ENCODE measurements at places on chromosomes 3 and 15.

- DNase-seq, result no peak
These were observed 13.2 kb downstream of the PLA2G4D start for GRCh38 chr15:42080919-42081830.

- DNase-seq, result no peak
These were observed 8.3 kb downstream of the CA12 start for GRCh38 chr15:63373330-63373729.

- DNase-seq, result no peak
These were observed 85.8 kb upstream of the RBMS3 start for GRCh38 chr3:29195056-29195455.

DNA sequence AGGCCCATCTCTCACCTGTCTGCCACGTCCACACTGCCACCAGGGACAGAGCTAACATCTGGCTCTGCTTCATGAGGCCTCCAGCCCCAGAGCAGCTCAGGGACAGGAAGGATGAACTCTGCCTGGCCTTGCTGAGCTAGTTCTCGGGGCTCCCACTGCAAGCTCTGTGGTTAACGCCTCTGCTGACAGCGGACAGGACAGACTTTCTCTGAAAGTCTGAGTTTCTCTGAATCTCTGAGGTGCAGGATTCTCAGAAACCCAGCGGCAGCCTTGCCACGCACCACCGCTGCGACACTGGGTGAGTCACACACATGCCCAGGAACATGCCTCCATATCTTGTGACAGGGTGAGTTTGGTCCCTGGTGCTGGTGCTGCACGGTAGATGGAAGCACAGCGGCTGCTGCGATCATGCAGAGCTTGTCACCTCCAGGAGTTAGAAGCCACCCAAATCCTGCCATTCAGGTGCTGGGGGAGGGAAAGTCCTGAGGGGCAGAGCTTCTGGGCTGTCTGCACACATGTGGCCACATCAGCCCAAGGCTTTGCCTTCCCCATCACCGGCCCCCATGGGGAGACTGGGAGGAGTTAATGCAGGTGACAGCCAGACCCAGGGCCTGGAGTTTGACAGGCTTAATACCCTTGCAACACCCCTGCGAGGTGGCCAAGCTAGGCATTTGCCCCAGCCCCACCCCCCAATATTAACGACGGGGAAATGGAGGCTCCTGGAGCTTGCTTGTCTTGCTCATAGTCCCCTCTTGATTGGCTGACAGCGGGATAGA lies 267.0 kb downstream of the PLCL2 start:
- DNase-seq, result peak; percentile 29

GRCh38 chr3:58994746-58995330 lies 55.0 kb downstream of the CFAP20DC start:
- no peak for DNase-seq

- DNase-seq, result no peak
These were observed 7.2 kb downstream of the LRIG1 start for GRCh38 chr3:66493458-66494099.

- no peak for DNase-seq
These were observed 130.3 kb downstream of the NR1I2 start for GRCh38 chr3:119912220-119912619.

- no peak for DNase-seq
These were observed 74.7 kb upstream of the ROBO2 start for GRCh38 chr3:76965122-76965725.

GRCh38 chr3:112579697-112580096 lies 17.9 kb downstream of the SLC35A5 start:
- DNase-seq, result no peak

GRCh38 chr15:74978503-74978902 lies 16.9 kb upstream of the SCAMP5 start:
- DNase-seq, result no peak

DNA sequence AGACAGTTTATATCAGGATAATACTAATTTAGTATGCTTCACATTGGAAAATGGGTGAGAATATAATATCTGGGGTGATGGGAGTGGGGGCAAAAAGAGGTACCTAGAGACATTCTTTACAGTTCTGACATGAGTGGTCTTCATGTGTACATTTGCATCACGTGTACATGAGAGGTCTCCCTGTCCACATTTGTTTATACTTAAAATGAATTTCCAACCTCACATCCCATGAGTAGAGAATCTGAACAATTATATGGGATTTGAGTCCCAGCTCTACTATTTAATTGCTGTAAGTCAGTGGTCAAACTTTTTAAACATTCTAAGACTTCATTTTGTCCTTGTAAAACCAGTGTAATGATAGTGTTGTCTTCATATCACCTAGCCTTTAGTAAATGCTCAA lies 408.4 kb downstream of the NAALADL2 start:
- DNase-seq, result no peak

DNA sequence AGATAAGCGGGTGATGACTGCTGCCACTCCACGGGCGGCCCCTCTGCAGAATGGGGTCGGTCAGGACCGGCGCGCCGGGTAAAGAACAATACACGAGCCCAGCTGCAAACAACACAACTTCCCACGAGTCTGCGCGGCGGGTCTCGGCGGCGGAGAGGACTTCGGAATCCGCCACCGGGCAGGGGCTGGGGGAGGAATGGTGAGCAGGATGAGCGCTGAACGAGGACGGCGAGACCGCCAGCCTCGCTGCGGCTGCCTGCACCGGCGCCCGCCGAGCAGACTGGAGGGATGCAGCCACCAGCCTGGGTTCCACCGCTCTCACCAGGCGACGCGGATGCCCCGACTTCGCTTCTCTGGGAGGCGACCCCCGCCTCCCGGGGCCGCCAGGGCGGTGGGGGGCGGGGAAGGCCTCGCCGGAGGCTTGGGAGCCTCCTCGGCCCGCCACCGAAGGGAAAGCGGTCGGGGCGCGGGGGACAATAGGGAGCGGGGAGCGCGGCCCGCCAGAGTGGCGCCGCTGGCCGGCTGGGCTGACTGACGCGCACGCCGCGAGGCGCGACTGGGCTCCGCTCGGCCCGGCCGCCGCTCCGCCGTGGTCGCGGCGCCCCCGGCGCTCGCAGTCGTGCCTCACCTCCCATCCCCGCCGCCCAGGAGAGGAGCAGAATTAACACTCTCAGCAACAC lies 515 bp downstream of the ADAM10 start:
- DNase-seq, result no peak

DNA sequence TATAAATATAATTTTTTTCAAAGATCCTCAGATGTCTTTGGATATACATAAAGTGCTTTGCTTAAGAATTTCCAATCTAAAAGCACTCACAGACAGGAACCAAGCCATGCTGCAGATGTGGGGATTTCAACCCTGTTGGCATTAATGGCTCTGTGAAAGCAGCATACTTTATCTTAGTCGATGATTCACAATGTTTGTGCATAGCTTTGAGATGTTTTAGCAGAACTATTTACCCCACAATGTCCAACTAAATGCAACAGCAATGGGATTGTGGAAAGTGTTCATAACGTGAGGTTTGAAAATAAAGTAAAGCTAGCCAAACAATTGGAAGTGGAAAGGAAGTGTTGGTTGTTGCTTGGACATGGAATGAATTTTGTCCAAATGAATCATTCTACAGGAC lies 371.4 kb downstream of the SOX2 start:
- DNase-seq, result no peak

DNA sequence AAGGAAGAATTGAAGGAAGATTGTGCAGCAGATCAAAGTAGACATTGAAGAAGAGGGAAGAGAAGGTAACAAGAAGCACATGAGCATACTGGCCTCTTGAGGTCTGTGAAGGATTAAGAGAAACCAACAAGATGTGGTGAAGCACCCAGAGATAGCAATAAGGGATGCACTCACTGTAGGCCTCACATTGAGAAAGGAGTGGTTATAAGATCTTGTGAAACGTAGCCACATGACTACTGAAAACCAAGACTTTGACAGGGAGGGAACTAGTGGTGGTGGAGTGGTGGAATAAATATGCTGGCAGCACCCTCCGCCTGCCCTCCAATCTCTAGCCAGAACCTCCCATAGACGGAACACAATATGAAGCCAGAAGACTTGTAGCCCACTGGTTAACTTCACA lies 651.2 kb downstream of the DIPK2A start:
- DNase-seq, result no peak

DNA sequence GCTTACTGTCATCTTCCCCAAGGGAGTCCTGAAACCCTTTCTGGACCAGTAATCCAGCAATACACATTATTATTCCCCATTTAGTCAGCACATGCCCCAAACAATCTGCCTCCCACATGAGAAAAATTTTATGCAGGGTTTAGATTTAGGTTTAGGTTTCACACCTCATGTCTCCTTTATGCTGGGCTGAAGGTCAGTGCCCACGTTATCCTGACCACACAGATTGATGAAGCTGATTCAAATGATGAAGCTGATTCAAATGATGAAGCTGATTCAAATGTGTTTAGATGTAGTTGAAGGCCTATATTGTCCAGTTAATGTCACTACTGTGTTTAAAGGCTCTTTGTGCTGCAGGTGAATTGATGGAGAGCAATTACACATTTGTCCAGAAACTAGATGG lies 18.1 kb upstream of the ZBED2 start:
- DNase-seq, result no peak

GRCh38 chr3:187125319-187126031 lies 13.8 kb downstream of the RPL39L start:
- DNase-seq, result no peak

GRCh38 chr3:178200316-178200715 lies 335.9 kb upstream of the KCNMB2 start:
- no peak for DNase-seq

DNA sequence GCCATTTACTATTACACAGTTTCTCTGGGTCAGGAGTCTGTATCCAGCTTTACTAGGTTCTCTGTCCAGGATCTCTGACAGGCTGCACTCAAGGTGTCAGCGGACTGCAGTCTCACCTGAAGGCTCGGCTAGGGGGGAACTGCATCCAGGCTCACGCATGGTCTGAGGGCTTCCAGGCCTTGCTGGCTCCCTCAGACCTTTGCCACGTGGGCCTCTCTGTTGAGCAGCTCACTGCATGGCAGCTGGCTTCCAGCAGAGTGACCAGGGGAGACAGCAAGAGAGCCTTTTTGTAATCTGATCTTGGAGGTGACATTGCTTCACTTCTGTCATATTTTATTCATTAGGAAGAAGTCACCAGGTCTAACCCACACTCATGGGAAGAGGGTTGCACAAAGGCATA lies 152.3 kb downstream of the CACNA2D3 start:
- no peak for DNase-seq

DNA sequence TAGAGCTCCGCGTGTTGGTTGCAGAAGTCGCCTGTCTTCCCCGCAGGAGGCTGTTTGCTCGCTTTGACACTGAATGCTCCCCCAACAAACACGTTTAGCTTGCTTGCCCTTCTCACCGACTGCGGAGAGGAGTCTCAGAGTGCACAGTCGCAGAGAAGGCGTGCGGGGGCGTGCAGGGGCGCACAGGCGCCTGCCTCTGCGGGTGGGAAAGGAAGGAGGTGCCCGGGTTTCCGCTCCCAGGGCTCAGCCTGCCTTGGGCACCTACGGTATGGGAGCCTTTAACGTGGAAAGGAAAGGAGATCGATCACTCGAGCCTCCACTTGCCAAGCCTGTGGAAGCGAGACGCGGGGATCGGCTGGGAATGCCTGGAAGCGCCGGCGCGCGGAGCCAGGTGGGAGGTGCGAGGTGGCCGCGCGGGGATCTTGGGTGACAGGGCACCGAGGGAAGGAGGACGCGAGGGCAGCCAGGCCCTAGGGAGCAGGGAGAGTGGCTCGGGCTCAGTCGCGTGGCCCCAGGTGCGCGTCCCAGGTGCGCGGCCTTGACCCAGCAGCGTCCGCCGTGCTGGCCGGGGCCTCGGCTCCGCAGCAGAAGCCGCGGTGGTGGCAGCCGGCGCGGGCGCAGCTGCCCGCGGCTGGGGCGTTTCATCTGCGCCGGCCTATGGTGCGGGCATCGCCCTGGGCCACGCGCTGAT lies at the start of gene FAN1:
Gene FAN1 (plus strand): TSS at position 419 of the 691 bp plus-strand sequence. CDS start 749 bp downstream, outside the sequence.
- peak; percentile 35 for DNase-seq

GRCh38 chr3:105429034-105429762 lies 62.5 kb downstream of the ALCAM start:
- DNase-seq, result no peak

DNA sequence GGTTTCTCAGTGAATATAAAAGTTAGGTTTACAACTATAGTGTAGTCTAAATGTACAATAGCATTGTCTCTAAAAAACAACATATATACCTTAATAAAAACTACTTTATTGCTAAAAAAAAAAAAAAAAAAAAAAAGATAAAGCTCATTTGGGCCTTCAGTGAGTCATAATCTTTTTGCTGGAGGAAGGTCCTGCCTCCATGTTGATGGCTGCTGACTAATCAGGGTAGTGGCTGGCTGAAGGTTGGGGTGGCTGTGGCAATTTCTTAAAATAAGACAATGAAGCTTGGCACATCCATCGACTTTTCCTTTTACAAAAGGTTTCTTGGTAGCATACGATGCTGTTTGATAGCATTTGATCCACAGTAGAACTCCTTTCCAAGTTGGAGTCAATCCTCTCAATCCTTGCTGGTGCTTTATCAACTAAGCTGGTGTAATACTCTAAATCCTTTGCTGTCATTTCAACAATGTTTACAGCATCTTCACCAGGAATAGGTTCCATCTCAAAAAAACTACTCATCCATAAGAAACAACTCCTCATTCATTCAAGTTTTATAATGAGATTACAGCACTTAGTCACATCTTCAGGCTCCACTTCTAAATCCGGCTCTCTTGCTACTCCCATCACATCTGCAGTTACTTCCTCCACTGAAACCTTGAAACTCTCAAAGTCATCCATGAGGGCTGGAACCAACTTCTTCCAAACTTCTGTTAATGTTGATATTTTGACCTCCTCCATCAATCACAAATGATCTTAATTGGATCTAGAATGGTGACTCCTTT lies 13.3 kb downstream of the ZNF280D start:
- no peak for DNase-seq

- no peak for DNase-seq
These were observed 301.7 kb downstream of the NTRK3 start for GRCh38 chr15:87954793-87955192.

GRCh38 chr3:149701977-149702350 lies 44.1 kb upstream of the WWTR1 start:
- no peak for DNase-seq

DNA sequence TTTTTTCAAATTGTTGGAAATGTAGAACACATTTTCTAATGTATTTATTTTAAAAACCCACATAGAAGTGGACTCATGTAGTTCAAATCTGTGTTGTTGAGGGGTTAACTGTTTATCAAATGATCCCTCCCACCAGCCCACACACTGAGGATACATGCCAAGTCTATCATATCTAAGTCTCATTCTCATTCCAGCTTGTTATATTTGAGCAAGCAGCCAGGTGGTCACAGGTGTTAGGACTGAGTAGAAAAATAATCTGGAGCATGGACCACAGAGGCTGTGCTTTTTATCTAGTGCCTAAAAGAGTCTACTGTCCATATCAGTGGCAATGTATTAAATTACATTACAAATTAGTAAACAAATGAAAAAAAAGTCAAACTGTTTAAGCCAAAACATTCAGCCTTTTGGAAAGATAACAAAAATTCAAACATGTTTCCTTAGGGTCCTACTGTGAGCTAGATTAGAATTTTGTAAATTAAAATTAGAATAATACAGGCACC lies 20.7 kb upstream of the SPESP1 start:
- no peak for DNase-seq

GRCh38 chr3:107975529-107976201 lies 115.2 kb downstream of the CD47 start:
- DNase-seq, result no peak

DNA sequence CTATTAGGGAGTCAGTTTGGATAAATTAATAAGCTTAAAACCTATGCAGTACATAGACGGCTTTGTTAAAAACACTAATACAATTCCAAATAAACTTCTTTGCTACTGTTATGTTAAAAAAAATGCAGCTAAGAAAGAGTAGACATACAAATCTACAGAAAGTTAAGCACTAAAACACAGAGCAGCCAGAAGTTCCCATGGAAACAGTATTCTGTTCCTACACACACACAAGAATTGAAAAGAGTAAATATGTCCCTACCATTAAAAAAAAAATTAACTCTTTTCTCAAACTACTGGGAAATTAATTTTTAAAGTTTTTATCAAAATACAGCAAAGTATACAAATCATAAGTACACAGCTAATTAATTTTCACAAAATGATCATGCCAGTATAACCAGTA lies 71.6 kb downstream of the CLASP2 start:
- DNase-seq, result no peak
